ENCODE measurements at places on chromosomes 6 and 20. TPM values are rescaled to one million over a fixed set of nuclear protein-coding genes. Genes with fewer than 3 reads are reported as not detected.

The NEU1 gene
- 27.8 TPM for polyA plus RNA-seq

The TAB2 gene
- 10.8 TPM for polyA plus RNA-seq

The LPA gene
- not detected for polyA plus RNA-seq

The EDN1 gene
- 4.1 TPM for polyA plus RNA-seq

The R3HDML gene
- not detected for polyA plus RNA-seq

The MUC21 gene
- polyA plus RNA-seq = not detected

The CALHM4 gene
- not detected for polyA plus RNA-seq

The CASS4 gene
- 10.4 TPM for polyA plus RNA-seq

The LST1 gene
- not detected for polyA plus RNA-seq

The RBM24 gene
- 3.5 TPM for polyA plus RNA-seq

The ZNF133 gene
- 10.7 TPM for polyA plus RNA-seq

The LRRC73 gene
- 1.0 TPM for polyA plus RNA-seq

The SAMHD1 gene
- 10.1 TPM for polyA plus RNA-seq

The FOXF2 gene
- polyA plus RNA-seq = 2.7 TPM

The PDE10A gene
- polyA plus RNA-seq = 0.21 TPM

The DDO gene
- not detected for polyA plus RNA-seq

The SIGLEC1 gene
- polyA plus RNA-seq = not detected

The KCNG1 gene
- polyA plus RNA-seq = 10.4 TPM

The PPP1R16B gene
- polyA plus RNA-seq = 0.34 TPM

The SOBP gene
- polyA plus RNA-seq = 0.39 TPM

The BCKDHB gene
- polyA plus RNA-seq = 33.8 TPM

The SLC22A2 gene
- not detected for polyA plus RNA-seq

The CPXM1 gene
- not detected for polyA plus RNA-seq

The IPCEF1 gene
- polyA plus RNA-seq = not detected

The PAQR8 gene
- polyA plus RNA-seq = 2.5 TPM

The ARMC12 gene
- 0.15 TPM for polyA plus RNA-seq

The LINC00237 gene
- polyA plus RNA-seq = not detected

The SLA2 gene
- not detected for polyA plus RNA-seq

The C20orf202 gene
- polyA plus RNA-seq = not detected

The GMPR gene
- 1.5 TPM for polyA plus RNA-seq

The CTAGE9 gene
- polyA plus RNA-seq = not detected

The CRISP3 gene
- polyA plus RNA-seq = not detected

The FNDC11 gene
- 0.15 TPM for polyA plus RNA-seq

The TBC1D7 gene
- polyA plus RNA-seq = 25.8 TPM

The CGAS gene
- polyA plus RNA-seq = 3.7 TPM
